ENCODE measurements at places on chromosomes 1 and 21.
A peak's percentile ranks its signal among the peaks of the same experiment; 100 is the strongest.

DNA sequence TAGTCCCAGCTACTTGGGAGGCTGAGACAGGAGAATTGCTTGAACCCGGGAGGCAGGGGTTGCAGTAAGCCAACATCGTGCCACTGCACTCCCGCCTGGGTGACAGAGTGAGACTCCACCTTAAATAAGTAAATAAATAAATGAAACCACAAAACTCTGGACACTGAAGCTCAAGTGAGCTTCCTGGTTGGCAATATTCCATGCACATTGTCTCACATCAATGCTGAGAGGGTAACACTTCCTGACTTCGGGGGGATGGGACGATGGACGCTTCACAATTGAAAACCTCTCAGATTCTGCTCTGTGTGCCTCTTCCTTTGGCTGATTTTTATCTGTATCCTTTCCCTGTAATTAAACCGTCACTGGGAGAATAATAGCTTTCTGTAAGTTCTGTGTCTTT, 70.0 kb upstream of the ZNF644 start:
- DNase-seq: no peak

DNA sequence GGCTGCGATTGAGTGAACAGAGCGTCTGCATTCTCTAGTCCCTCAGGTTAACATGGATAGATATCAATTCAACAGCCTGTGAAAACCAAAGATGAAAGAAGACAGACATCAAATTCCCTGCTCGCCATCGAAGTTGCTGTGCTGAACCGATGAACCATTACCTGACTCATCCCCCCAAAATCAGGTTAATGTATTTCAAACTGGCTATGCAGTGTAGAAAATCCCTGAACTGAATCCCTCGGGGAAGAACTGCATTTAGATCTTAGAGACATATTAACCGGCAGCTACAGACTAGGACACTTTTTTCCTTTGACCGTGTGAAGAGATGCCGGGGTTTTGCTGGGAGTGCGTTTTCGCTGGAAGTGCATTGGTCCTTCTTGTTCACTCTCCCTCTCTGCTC, 213.2 kb upstream of the KIAA0040 start:
- DNase-seq: no peak

GRCh38 chr1:17460219-17460618, 20.7 kb upstream of the RCC2 start:
- DNase-seq: no peak

DNA sequence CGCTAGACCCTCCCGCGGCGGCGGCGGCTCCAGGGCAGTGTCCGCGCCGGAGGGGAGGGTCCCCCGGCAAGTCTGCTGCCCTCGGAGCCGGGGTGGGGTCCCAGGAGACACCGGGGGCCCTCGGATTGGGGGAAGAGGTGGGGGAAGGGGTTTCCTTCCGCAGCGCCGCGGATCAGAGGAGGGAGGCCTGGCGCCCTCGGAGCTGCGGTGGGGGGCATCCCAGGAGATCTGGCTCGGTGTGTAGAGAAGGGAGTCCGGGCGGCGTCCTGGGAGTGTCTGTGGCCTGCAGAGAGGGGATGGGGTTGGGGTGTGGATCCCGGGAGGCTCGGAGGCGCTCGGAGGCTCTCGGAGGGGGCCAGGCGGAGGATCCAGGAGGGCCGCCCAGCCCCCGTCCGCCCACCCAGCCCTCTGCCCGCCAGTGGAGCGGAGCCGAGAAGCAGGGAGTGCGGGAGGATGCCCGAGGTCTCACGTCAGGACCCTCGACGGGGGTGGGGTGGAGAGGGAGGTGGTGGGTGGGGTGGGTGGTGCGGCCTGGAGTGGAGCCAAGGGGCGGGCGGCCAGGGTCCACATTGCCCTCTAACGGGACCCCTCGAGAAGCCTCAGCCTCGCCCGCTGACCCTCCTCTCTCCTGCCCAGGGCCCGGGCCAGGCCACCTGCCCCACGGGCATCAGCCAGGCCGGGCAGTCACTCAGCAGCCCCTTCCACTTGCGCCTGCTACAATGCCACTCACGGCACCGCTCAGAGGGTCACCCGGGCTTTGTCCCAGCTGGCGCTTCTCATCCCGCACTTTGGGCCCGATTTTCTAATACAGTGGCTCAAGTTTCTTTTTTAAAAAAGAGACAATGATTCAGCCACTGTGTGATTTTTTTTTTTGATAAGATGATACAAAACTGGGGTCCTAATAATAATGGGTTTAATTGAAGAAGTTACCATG, 60.2 kb upstream of the ARHGEF16 start:
- DNase-seq: no peak

GRCh38 chr1:172162236-172162635, 258.2 kb upstream of the C1orf105 start:
- DNase-seq: no peak

DNA sequence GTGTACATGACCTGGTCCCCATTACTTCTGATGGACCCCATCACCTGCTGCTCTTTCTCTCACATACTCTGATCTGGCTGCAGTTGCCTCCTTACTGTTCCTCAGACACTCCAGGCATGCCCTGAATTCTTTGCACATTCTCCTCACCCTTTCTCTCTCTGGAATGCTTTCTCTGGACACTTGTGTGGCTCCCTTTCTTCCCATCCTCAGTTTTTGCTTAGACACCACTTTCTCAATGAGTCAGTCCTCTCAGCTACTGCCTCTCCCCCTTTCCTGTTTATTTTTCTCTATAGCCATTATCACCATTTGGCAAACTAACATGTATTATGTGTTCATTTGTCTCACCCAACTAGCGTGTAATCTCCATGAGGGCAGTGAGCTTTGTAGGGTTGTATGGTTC, 28.1 kb downstream of the PLXNA2 start:
- no peak for DNase-seq

DNA sequence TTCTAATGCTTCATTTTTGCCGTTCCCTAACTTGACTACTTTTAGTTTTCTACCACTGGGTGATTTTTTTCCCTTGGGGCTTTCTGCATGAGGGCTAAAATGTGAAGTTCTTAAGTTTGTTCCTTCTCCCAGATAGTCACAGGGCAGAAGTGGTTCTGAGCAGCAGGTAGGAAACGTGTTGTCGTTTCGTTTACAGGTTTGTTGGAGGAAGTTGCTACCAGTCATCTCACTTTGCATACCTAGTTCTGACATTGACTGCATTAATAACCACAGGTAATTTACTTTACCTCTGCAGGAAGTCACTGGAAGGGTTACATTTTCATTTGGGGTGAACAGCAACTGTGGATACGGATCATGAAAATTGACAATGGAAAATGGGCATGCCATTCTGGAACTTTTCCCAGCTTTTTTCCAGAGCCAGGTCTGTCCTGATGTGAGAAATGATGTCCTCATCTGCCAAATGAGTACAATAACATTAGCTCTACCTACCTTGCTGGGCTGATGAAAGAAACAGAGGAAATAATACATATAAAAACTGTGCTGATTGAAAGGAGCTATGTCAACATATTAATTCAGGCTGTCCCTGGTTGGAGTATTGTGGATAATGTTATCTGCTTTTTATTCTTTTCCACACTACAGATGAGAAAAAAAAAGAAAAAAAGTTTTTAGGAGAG, 94.2 kb downstream of the DISC1 start:
- DNase-seq: no peak

DNA sequence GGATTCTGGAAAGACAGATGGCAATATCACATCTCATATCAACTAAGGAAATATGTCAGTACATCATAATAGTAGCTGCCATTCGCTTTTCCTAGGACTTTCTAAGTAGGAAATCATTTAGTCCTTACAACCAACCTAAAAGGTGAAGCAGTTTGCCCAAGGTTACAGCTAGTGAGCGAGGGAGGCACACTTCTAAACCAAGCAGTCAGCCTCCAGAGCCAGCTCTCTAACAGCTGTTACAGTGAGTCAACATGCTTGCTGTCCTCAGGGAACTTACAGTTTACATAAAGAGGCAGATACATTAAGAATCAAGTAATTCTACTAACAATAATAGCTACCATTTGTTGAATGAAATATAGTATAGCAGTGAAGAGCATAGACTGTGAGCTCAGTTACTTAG, 57.1 kb downstream of the GIPC2 start:
- no peak for DNase-seq

DNA sequence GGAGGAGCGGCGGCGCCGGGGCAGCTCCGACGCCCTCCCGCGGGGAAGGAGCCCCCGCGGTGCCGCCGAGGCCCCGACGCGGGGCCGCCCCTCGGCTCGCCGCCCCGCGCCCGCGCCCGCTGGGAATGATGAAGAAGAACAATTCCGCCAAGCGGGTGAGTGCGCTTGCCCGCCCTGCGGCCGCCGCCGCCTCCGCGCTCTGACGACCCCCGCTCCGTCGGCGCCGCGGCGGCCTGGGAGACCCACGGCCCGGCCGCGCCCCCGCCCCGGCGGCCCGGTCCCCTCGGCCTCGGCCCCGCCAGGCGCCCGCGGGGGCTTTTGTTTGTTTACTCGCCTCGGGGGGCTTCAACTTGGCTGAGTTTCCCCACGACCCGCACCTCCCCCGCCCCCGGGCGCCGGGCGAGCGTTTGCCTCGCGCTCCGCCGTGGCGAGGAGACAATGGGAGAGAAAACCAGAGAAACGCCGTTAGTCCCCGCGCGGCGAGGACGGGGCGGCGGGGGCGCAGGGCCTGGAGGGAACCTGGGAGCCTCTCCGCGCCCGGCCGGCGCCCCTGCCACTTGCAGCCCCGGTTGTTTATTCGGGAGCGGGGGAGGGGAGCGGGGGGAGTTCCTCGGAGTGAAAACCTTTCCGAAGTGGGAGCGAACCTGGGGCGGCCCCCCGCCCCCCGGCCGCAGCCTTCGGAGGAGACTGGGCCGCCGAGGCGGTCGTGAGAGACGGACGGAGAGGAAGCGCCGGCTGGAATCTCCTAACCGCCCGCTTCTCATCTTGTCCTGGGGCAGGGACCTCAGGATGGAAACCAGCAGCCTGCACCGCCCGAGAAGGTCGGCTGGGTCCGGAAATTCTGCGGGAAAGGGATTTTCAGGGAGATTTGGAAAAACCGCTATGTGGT, 661 bp downstream of the PLEKHO1 start:
- DNase-seq: peak; percentile 21

GRCh38 chr21:27421654-27422053, 454.8 kb upstream of the ADAMTS5 start:
- DNase-seq: no peak

DNA sequence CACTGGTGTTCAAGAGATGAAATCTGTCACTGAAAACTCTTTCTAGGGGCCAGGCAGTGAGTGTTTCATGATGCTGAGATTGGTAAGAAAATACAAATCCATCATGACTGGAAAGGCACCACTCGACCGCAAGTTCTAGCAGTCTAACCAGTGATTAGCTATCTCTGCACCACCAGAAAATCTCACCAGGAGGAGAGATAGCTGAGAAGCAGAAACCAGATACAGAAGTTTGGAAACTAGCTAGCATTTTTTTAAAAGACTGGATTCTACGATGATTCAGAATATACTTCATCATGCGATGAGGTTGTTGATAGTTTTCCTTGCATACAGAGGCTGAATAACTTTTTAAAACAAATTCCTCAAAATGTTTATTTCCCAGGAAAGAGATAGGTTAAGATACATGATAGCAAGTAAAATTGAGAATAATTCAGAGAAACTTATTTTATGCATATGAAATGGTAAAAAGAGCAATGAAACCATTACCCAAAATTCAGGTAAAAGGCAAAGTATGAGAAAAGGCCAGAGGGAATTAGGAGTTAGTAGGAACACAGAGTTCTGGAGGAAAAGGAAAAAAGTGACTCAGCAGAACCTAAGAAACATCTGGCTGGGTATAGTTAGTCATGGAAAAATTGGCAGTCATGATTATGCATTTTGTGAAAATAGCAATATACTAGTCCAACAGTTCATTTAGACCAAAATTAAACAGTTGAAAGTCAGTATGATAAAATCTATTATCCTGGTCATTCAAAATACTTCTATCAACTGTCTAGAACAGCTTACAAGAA, 3.3 kb upstream of the F3 start:
- DNase-seq: no peak

DNA sequence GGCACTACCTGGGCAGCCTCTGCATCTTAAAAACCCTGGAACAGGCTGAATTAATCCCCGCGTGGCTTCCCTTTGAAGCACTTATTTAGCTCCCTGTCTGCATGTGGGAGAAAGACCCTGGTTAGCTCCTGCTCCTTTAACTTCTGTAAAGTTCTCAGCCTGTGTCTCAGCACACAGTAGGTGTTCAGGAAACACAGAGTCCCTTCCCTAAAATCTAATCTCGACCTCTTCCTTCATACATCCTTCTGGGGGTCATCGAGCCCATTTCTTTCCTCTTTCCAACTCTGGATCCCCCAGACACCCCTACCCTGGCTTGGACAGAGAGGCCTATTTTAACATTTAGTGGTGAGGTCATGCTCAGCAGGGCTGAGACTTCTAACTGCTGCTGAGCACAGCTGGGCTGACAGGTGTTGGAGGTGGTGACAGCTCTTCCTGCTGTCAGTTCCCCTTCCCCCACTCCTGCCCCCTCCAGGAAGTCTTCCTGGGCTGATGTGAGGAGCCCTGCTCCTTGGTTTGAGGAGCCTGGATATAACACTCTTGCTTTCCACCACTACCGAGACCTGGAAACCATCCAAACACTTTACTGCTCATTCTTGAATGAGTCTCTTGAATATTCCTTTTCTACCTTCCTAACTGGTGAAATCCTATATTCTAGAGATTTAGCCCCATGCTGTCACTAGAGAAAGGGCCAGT, 5.3 kb downstream of the E2F2 start:
- DNase-seq: peak; percentile 35

GRCh38 chr1:211822677-211823407, 7.7 kb downstream of the LPGAT1 start:
- no peak for DNase-seq

DNA sequence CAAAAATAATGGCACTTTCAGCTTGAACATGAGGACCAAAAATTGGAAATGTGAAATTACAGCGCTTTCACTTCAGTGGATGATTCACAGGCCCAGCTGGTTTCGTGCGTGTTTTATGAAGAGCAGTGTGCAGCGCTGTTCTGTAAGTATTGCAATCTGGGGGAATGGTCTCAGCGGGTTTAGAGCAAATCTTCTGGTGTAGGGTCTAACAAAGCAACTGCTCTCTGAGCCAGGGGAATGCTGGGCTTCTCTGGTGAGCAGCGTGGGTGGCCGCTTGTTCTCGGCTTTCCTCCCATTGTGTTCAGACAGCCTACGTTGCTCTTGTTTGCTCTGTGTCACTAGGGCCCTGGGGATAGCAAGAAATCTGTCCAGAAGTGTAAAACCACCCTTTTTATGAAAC, 42.4 kb upstream of the GADD45A start:
- DNase-seq: no peak

GRCh38 chr1:201480231-201481003, 11.4 kb upstream of the PHLDA3 start:
- peak; percentile 67 for DNase-seq

- no peak for DNase-seq
Observed at GRCh38 chr1:29414086-29414485, 177.8 kb downstream of the PTPRU start.

DNA sequence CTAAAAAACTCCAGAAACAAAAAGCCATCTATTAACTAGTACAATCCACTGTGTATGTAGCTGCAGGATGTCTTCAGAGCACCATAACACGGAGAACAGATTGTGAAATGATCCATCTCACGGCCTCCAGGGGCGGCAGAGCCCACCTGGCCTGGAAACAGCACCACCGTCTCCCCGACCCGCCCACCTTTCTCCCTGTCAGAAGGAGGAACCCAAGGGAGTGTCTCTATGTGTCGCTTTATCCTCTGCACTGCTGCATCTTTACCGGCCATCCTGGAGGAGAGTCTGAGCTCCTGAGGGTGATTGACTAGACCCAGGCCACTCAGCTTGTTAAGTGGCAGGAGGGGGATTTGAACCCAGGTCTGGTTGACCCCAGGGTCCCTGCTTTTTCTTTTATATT, 405.0 kb downstream of the MATN1 start:
- no peak for DNase-seq

- DNase-seq: no peak
Observed at GRCh38 chr1:41238311-41238988, 3.7 kb downstream of the SCMH1 start.

GRCh38 chr1:201460814-201461644, 8.0 kb downstream of the PHLDA3 start:
- no peak for DNase-seq

- no peak for DNase-seq
Observed at GRCh38 chr1:40974945-40975344, 4.6 kb upstream of the CTPS1 start.
